Hypothalamus (tissue), 51 donors: ENCODE measurements at places on chromosomes 2 and 18.

GRCh38 chr2:211473116-211473515 is 916.7 kb downstream of the CPS1 start:
- no peak for DNase-seq

DNA sequence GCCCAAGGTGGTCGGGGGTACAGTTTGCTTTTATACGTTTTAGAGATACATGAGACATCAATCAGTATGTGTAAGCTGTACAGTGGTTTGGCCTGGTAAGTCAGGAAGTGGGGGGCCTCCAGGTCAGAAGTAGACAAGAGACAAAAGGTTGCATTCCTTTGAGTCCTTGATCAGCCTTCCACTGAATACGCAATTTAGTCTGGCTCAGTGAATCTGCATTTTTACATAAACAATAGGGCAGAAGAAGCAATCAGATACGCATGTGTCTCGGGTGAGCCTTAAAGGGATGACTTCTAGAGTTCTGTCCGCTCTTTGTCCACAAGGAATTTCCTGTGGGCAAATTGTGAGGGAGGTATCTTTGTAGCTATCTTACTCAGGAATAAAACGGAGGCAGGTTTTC is 87.2 kb downstream of the SOWAHC start:
- no peak for DNase-seq

DNA sequence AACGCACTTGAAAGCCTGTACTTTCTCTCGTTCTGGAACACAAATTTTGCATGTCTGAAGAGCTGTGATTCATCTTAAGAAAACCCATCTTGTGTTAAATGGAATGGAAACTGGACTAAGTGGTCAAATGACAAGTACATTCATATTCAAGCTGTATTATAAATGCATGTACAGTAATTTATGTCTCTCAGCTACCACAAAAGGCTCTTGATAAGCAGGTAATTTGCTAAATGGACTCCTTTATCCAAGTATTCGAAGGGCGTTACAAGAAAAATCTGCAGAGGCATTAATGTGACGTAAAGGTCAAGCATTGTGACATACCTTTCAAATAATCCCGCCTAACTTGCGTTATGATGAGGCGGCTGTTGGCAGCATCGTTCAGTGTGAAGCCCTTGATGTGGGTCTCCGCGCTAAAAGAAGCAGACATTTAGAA is 66.6 kb downstream of the ABCG8 start:
- DNase-seq, result no peak

DNA sequence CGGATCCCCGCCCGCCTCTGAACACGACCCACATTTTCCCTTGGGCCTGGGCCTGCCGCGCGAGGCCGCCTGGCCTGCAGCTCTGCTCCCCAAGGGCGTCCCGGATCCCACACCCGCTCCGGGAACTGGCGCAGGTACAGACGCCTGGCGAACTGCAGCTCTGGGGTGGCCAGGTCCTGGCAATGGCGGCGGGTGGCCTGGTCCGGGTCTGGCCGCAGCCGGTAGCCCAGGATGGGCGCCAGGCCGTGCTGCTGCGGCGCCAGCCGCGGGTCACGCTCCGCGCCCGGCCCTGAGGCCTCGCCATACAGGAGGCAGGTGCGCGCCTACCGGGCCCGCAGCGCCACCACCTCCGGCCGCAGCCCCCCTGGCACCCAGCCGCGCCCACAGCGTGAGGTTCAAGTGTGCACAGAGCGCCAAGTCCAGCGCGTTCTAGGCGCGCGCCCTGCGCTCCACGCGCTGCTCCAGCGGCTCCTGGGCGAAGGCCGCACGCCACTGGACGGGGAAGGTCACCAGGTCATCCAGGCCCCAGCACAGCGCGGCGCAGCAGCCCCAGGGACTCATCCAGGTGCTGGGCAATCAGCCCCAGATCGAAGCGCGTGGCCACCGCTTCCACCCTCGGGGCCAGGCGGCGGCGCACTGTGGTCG is 9.5 kb downstream of the AQP12A start:
- no peak for DNase-seq
